ENCODE measurements at places on chromosomes 11 and 22. TPM values are rescaled to one million over a fixed set of nuclear protein-coding genes. Genes with fewer than 3 reads are reported as not detected.

DNA sequence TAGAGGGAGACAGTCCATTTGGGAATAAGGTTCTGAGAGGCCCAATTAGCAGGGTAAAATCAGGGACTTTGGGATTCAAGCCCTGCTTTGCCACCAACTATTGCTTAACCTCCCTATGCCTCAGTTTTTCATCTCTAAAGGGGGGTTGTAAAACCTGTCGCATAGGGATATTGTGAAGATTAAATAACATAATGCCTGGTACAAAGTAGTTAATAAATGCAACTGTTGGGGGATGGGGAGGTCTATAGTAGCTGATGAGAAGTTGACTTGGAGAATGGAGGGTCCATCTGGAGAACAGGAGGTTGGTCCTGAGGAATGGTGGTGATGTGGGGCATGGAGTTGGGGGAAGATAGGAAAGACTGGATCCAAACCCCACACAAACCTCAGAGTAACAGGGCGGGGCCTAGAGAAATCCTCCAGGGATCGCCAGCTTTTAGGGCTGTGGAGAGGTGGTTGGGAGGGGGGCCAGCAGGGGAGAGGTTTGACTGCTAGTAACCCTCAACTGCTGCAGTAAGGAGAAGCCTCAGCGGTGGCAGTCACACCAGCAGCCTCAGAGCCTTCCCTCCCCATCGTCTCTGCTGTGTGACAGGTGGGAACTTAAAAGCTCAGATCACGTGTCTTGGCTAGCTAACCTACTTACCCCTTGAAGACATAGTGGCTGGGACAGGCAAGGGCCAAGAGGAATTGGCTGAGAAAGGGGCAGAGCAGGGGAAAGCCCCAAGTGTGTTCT lies 1.1 kb upstream of the ABCG4 start:
- no peak overlapping the region for H3K27ac ChIP-seq
- DNase-seq = no peak
- no peaks in the 10 kb centered on the region for H3K36me3 ChIP-seq
- peak overlapping the region; percentile 71 for H3K4me3 ChIP-seq
- peaks cover 5% of the 10 kb centered on the region for H3K4me1 ChIP-seq

DNA sequence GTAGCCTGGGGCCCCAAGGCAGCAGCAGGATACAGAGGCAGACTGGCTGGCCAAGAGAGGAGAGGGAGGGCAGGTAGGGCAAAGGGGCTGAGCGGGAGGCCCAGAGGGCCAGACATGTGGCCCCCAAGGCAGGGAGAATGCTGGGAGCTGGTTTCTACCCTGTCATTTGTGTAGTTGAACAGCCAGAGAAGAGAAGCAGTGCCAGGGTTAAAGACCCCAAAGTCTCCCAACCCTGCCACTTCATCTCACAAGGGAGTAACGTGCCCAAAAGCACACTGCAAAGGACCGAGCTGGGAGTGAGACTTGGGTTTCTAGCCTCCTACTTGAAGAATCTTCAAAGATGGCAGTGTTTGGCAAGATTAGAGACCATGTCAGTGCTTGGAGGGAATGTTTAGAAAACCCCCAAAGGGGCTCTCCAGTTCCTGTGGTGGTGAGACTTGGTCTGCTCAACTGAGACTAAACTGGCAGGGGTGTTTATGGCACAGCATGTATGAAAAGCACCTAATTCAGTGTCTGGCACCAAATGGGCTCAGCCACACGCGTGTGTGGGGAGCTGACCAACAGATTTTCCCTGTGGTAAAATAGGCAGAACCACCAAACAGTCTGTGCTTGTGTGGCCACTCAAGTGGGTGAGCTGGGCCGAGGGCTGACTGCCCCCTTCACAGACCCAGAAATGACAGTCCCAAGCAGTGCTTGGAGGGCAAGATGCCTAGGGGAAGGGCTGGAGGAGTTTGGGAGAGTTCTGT lies 68.2 kb upstream of the CLTCL1 start:
- H3K27me3 ChIP-seq = no peaks in the 10 kb centered on the region
- H3K4me3 ChIP-seq = no peak overlapping the region
- no peak for DNase-seq
- no peak overlapping the region for H3K27ac ChIP-seq
- peaks cover 30% of the 10 kb centered on the region for H3K36me3 ChIP-seq

DNA sequence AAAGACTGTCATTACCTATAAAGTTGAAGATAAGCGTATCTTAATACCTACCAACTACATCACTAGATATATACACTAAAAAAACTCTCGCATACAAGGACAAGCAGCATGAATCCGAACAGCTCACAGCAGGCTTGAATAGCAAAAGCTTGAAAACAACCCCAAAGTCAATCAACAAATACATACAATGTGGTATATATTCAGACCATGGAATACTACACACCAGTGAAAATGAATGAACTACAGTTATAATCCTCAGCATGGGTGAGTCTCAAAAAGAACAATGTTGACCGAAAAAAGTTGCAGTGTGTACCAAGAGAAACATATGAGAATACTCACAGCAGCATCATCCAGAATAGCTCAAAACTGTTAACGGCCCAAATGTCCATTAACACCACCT lies 25.2 kb downstream of the USP28 start:
- no peaks in the 10 kb centered on the region for H3K27me3 ChIP-seq
- no peak overlapping the region for H3K27ac ChIP-seq
- H3K4me3 ChIP-seq = no peak overlapping the region
- DNase-seq = no peak
- H3K36me3 ChIP-seq = peaks cover 37% of the 10 kb centered on the region

DNA sequence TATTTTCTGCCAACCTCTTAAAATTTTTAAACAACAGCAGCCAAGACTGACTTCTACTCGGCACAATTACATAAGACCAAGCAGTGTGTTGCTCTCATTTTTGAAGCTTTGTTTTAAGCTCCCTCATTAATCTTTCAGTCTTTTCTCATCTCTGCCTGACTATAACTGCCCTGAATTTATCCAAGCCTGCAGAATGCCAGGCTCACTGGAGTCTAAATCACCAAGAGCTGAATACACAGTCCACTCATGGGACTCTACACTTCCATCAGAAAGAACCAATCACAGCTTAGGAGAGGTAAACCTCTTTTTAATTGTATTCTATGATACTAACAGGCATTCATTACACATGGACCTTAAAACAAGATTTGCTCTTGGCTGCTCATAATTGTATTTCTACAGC lies 178.7 kb downstream of the CADM1 start:
- no peak overlapping the region for H3K4me3 ChIP-seq
- peaks cover 6% of the 10 kb centered on the region for H3K27me3 ChIP-seq
- H3K4me1 ChIP-seq = peaks cover 2% of the 10 kb centered on the region
- no peaks in the 10 kb centered on the region for H3K36me3 ChIP-seq

DNA sequence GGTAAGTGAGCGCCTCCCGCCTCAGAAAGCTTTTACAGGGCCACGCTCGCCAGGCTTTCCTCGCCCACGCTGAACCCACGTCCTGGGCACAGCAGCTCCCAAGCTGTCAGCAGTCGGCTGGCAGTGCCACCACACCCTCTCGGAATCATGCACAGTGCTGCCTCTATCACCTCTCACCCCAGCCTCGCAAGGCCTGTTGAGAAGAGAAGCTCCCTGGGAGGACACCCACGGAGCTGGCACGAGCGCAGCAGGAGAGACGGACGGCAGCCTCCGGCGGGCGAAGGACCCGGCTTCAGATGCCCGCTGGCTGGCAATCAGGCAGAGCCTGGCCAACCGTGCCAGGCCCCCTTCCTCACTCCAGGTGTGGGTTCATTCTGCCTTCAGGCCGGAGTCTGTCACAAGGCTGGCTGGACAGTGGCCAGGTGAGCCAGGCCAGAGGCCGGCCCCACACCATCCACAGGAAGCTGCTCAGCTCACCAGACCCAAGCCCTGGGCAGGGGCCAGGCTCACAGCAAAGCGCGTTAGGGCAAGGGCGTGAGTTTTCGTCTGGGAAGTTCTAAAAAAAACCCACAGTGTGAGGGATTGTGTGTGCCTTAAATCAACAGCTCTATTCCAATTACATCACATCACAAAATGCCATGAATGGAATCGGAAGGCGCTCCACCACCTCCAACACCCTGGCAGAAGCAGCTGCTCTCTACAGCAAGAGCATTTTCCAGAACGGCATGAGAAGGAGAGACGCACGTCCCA lies 33.2 kb downstream of the TOLLIP start:
- no peak for DNase-seq
- H3K27ac ChIP-seq = no peak overlapping the region
- no peak overlapping the region for H3K4me3 ChIP-seq
- no peaks in the 10 kb centered on the region for H3K4me1 ChIP-seq

DNA sequence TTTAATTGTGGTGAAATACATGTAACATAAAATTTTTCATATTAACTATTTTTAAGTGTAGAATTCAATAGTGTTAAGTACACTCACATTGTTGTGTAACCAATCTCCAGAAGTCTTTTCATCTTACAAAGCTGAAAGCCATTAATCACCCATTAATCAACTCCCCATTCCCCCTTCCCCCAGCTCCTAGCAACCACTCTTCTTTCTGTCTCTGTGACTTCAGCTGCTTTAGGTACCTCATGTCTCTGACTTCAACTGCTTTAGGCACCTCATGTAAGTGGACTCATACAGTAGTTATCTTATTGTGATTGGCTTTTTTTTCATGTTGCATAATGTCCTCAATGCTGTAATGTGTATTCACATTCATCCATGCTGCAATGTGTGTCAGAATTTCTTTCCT lies 150.8 kb upstream of the NTM start:
- DNase-seq = no peak
- no peaks in the 10 kb centered on the region for H3K4me1 ChIP-seq
- no peak overlapping the region for H3K27ac ChIP-seq
- H3K4me3 ChIP-seq = no peak overlapping the region
- H3K36me3 ChIP-seq = no peaks in the 10 kb centered on the region

DNA sequence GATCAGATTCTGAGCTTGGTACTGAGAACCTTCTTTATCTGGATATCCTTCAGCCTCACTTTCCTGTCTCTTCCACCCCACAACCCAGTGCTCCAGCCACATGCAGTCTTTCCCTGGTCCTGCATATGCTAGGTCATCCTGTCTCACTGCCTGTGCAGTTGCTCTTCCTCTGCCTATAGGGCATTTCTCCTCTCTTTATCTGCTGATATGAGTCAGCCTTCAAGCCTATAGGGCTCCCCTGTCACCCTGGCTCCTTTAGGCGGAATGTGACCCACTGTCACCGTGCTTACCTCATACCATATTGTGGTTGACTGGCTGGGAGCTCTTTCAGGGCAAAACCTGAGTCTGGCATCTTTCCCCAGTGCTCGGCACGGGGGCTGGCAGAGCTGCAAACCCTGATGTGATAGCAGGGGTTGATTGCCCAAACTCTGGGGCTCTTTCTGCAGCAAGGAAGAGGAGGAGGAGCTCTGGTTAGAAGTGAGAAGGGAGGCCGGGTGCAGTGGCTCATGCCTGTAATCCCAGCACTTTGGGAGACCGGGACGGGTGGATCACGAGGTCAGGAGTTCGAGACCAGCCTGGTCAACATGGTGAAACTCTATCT lies 26.3 kb downstream of the MEI1 start:
- H3K4me3 ChIP-seq = no peak overlapping the region
- no peak for DNase-seq
- H3K27ac ChIP-seq = no peak overlapping the region
- no peaks in the 10 kb centered on the region for H3K27me3 ChIP-seq
- H3K4me1 ChIP-seq = no peaks in the 10 kb centered on the region

- no peaks in the 10 kb centered on the region for H3K4me1 ChIP-seq
- no peak for DNase-seq
- no peak overlapping the region for H3K4me3 ChIP-seq
- peaks cover 10% of the 10 kb centered on the region for H3K27me3 ChIP-seq
These were observed 155.7 kb downstream of the BBOX1 start for GRCh38 chr11:27196203-27196897.

GRCh38 chr22:38826386-38826785 lies 17.4 kb downstream of the NPTXR start:
- no peak overlapping the region for H3K4me3 ChIP-seq
- no peak for DNase-seq
- no peaks in the 10 kb centered on the region for H3K36me3 ChIP-seq
- H3K4me1 ChIP-seq = no peaks in the 10 kb centered on the region

DNA sequence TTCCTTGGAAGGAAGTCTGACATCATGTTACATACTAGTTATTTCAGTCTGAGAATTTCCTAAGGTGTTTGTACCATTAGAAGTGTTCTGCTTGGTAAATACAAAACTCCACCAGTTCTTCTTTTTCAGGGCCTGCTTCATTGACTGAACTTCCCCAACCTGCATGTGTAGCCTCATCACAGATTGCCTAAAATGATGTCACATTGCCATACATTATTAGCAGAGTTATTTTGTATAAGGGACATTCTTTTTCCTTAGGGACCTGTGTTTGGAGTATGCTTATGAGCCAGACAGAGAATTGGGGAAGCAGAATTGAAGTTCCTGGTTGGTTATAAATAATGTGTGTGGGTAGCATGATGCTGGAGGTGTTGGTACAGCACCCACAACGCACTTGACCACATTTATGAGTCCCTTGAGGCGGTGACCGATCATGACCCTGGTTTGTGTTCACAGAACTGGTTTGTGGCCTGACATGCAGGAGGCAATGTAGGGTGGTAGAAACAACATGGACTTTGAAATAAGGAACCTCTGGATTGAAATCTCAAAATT lies 16.4 kb upstream of the MMP7 start:
- H3K27me3 ChIP-seq = no peaks in the 10 kb centered on the region
- no peaks in the 10 kb centered on the region for H3K4me1 ChIP-seq
- DNase-seq = no peak
- H3K4me3 ChIP-seq = no peak overlapping the region
- no peaks in the 10 kb centered on the region for H3K36me3 ChIP-seq

DNA sequence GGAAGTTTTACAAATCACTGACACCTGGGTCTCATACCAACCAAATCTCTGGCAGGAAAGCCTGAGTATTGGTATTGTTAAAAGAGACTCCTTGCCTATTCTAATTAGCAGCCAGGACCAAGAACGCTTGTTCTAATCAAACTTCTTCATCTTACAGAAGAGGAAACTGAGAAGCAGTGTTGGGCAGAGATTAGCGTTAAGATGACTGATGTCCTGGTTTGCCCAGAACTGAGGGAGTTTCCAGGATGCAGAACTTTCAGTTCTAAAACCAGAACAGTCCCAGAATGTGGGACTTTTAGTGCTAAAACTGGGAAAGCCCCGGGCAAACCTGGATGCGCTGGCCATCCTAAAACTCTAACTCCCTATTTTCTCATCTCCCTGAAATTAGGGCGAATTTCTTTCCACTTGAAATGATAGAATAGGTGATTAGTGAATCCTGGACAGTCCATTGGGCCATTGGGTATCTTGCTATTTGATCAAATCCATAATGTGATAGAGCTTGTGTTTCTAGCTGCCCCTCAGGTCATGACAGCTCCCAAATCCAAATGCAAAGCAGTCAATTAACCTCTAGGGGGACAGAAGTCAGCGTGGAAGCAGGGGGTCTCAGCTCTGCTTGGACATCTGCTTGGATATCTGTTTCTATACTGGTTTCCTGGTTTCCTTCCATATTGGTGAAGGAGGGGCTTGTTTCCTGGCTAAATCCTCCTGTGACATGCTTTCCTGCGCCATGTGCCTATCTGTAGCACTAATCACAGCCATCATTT lies 16.0 kb upstream of the TMPRSS13 start:
- no peak for DNase-seq
- H3K27ac ChIP-seq = peak overlapping the region; percentile 3
- no peaks in the 10 kb centered on the region for H3K27me3 ChIP-seq

GRCh38 chr11:124768914-124769313 lies 6.8 kb upstream of the ESAM start:
- no peaks in the 10 kb centered on the region for H3K27me3 ChIP-seq
- H3K36me3 ChIP-seq = peaks cover 4% of the 10 kb centered on the region
- H3K27ac ChIP-seq = no peak overlapping the region
- DNase-seq = no peak
- H3K4me1 ChIP-seq = no peaks in the 10 kb centered on the region

MMP13 gene
- not detected for total RNA-seq

LSP1 gene
- 42.9 TPM for total RNA-seq

FBXO3 gene
- total RNA-seq = 12.9 TPM

GALNT18 gene
- total RNA-seq = 4.7 TPM

FAT3 gene
- not detected for total RNA-seq

SCGB1C1 gene
- not detected for total RNA-seq

SDF2L1 gene
- 22.3 TPM for total RNA-seq

SLC22A12 gene
- not detected for total RNA-seq

TMEM86A gene
- 0.15 TPM for total RNA-seq

SLC25A18 gene
- total RNA-seq = not detected

DEFB131B gene
- not detected for total RNA-seq

OR52I1 gene
- total RNA-seq = not detected

Data from activated naive CD4-positive, alpha-beta T cell treated with anti-CD3 and anti-CD28 coated beads for 36 hours (primary cell).